AG08395 (cell line): ENCODE measurements at places on chromosomes 16 and 17.

GRCh38 chr17:57044976-57045867 is 39.8 kb upstream of the AKAP1 start:
- no peak for DNase-seq

DNA sequence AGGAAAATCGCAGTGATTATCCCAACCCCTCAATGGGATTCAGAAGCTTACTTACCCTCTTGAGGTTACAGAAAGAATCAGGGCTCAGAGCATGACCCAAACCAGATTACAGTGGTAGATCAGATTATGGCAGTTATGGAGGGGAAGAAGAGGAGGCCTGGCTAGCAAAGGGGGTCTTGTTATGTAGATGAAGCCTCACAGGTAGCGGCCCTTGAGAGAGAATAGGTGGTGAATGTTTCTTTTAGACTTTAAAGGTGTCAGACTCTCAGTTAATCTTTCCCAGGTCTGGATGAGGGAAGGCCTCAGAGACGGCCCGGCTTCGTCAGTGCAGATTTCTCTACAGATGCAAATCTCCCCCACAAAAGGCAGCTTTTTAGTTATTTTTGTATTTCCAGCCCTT is 15.6 kb downstream of the RNF112 start:
- no peak for DNase-seq

- no peak for DNase-seq
These were observed 232.3 kb upstream of the PMFBP1 start for GRCh38 chr16:72404299-72404698.

DNA sequence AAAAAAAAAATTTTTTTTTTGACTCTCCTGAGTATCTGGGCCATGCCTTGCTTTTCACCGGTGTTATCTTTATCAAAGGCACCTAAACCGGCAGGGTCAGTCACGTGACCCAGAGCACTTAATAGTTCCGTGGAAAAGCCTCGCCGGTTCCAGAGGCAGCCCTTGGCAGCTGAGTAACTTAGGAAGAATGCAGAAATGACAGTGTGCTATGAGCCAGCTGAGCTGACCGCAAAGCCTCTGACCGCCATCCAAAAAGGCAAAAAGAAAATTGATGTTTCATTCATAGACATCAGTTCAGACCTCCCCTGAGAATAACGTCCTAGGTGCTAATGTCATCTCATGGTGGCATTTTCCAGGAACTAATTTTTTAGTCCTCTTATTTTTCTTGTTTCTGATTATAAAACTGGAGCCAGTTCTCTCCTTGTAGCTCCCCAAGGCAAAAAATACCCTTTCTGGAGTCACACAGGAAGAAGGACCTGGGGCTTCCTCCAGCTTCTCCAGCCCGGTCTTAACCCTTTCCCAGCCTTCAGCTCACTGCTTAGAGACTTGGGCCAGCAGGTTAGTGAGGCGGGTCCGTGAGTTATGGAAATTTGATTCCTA is 122.6 kb downstream of the SOCS1 start:
- peak; percentile 93 for DNase-seq

DNA sequence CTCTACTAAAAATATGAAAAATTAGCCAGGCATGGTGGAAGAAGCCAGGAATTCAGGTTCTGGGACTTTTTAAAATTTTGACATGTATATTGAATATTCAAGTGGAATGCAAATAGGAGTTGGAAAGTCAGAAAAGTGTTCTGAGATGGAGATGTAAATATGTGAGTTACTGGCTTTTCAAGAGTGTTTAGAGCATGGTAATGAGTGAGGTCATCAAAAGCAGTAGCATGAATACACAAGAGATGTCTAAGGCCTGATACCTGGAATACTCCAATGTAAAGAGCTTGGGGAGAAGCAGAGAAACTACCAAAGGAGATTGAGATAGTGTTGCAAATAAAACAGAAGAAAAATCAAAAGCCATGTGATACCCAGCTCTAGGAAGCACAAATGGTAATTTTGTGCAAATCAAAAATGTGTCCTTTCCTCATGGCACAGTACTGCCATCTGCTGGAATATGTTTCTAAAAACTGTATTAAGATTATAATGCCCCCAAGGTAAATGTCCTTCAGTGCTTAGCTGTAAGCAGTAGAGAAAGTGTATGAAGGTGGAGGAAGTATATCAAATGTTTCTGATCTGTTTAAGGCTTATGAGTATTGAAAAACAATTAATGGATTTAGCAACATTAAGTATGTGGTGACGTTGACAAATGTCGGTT is 908.4 kb downstream of the KCNJ18 start:
- no peak for DNase-seq
